H54 (cell line): ENCODE measurements at places on chromosomes 6 and 20.

DNA sequence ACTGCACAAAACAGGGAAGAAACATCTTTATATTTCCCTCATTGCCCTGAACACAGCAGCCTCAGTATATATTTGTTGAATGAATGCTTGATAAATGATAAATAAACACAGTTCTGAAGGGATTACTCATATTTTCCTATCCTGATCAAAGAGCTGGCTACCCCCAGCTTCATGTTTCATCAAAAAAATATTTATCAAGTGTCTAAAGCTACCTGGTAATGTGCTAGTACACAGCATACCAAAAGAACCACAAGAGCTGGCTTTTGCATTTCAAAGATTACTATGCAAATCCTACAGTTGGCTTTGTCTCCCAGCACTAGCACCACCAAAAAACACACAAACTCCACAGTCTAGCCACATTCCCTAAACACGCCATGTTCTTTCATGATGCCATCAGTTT is 130.0 kb downstream of the BTBD9 start:
- DNase-seq = no peak

DNA sequence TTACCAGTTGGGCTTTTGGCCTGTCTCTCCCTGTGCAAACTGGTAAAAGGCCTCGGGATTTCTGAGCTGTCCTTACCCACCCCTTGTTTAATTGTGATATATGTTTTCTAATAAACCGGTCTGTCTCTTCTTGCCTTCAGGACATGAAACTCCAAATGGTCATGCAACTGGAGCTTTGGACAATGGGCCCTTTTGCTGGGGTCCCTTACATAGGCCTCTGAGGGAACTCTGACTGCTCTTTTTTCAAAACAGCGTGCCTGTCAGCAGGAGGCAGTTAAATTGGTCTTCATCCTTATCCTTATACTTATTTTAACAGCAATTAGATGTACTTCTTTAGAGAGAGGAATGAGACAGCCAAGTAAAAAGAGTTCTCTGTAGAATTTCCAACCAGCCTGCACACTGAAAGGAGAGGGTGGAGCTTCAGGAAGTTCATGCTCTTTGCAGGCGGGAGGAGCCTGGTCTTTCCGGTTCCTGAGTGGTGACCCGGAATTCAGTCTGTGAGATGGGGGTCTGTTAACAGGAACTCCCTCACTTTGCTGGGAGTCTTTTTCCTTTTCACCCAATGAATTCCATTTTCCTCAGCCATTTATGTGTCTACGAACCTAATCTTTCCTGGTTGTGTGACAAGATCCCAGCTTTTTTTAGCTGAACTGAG is 299.6 kb upstream of the GJE1 start:
- DNase-seq = no peak

DNA sequence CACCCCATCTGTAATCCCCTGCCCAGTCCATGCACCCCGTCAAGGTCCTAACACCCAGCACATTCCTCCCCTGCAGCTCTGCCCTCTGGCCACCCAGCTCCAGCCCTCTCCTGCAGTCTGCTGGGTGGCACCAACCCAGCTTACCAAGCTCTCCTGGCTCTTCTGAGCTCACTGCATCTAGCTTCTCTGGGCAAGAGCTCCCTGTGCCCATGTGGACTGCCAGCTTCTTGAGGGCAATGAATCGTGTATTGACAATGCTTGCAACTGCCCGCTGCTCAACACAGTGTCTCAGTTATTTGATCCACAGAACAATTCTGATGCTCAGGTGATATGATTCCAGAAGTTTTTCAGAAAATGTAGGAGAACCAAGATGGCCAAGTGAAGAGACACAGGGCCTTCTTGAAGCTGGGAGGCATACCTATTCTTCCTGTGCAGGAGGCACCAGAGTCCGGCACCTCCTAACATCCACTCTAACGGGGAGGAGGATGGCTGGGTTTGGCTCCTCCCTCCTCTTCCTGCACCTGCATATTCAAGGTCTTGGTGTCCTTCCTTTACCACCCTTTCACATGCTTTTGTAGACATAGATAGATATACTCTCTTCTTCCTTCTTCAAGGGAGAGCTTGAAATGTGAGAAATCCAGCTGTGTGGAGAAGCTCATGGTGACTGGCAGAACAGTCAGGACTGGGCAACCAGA is 85.6 kb downstream of the TRERF1 start:
- DNase-seq = no peak

GRCh38 chr6:35392111-35392702 is 49.8 kb downstream of the PPARD start:
- no peak for DNase-seq

DNA sequence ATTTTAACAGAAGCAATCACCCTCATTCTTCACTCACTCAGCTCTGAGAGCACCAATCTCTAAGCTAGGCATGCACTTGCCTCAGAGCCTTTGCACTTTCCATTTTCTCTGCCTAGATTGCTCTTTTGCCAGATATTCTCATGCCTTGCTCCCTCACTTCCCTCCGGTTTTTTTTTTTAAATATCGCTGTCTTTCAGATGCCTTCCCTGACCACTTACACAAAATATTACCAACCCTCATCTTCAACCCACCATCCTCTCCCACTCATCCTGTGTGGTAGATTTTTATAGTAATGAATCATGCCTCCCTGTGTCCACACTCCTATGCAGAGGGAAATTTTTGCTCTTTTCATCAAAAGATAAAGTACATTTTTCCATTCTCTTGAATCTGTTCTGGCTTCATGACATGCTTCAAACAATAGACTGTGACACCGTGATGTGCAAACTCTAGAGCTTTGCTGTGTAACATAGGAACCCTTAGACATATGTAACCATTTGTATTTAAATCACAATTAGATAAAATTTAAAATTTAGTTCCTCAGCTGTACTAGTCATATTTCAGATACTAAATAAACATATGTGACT is 437.1 kb downstream of the UTRN start:
- no peak for DNase-seq
